ENCODE measurements at places on chromosomes 6 and 20. TPM values are rescaled to one million over a fixed set of nuclear protein-coding genes. Genes with fewer than 3 reads are reported as not detected.

The WFDC12 gene
- not detected for total RNA-seq

The KCNK16 gene
- not detected for total RNA-seq

The TFAP2C gene
- total RNA-seq = 23.7 TPM

The RBPJL gene
- 0.85 TPM for total RNA-seq

The SAMD5 gene
- 0.21 TPM for total RNA-seq

The CD83 gene
- total RNA-seq = 7.5 TPM

The JPH2 gene
- total RNA-seq = 0.81 TPM

The PHACTR1 gene
- total RNA-seq = 15.5 TPM

The TFAP2D gene
- total RNA-seq = not detected

The NR2E1 gene
- not detected for total RNA-seq

The GRIK2 gene
- total RNA-seq = 6.0 TPM

The TTBK1 gene
- total RNA-seq = 0.66 TPM

The IL17F gene
- not detected for total RNA-seq

The SAPCD1 gene
- total RNA-seq = 13.7 TPM

The GATA5 gene
- total RNA-seq = 2.3 TPM

The PRR3 gene
- 13.1 TPM for total RNA-seq

The SLC24A3 gene
- total RNA-seq = 4.7 TPM

The MEP1A gene
- 0.09 TPM for total RNA-seq

The TSBP1 gene
- total RNA-seq = not detected

The HEY2 gene
- 10.6 TPM for total RNA-seq

The CDSN gene
- not detected for total RNA-seq

The ERGIC3 gene
- 181 TPM for total RNA-seq

The CLVS2 gene
- total RNA-seq = 0.46 TPM

The C6orf89 gene
- total RNA-seq = 15.0 TPM

The KCNQ2 gene
- 112 TPM for total RNA-seq

The POPDC3 gene
- total RNA-seq = 2.7 TPM

The EPHA7 gene
- total RNA-seq = 9.6 TPM

The KCNK17 gene
- 2.7 TPM for total RNA-seq

The RAB44 gene
- 0.11 TPM for total RNA-seq

The TREM2 gene
- not detected for total RNA-seq

The RHAG gene
- 0.60 TPM for total RNA-seq

The PNLDC1 gene
- total RNA-seq = 0.39 TPM

The TFAP2B gene
- total RNA-seq = not detected

The ZSCAN23 gene
- 9.0 TPM for total RNA-seq

The CST5 gene
- total RNA-seq = not detected

The LEMD2 gene
- 46.6 TPM for total RNA-seq

The MDFI gene
- total RNA-seq = 63.2 TPM

The CTAGE9 gene
- not detected for total RNA-seq

The FOXF2 gene
- not detected for total RNA-seq

The ARFGEF3 gene
- total RNA-seq = 20.0 TPM

The SIGLEC1 gene
- 0.04 TPM for total RNA-seq

The MMP24OS gene
- 44.0 TPM for total RNA-seq

The HCRTR2 gene
- total RNA-seq = not detected

The CRISP2 gene
- total RNA-seq = not detected

The EPB41L1 gene
- 38.1 TPM for total RNA-seq

The SYS1 gene
- 15.4 TPM for total RNA-seq

Measured in WTC11 (cell line).